ENCODE measurements at places on chromosomes 1 and 21.

- no peak for DNase-seq
Measured at GRCh38 chr1:92310185-92310597, 11.3 kb downstream of the RPAP2 start.

- DNase-seq = peak; percentile 23
Measured at GRCh38 chr1:234608911-234609690, 877 bp downstream of the IRF2BP2 start.

GRCh38 chr21:38839328-38840286 lies 33.9 kb downstream of the ETS2 start:
- no peak for DNase-seq

DNA sequence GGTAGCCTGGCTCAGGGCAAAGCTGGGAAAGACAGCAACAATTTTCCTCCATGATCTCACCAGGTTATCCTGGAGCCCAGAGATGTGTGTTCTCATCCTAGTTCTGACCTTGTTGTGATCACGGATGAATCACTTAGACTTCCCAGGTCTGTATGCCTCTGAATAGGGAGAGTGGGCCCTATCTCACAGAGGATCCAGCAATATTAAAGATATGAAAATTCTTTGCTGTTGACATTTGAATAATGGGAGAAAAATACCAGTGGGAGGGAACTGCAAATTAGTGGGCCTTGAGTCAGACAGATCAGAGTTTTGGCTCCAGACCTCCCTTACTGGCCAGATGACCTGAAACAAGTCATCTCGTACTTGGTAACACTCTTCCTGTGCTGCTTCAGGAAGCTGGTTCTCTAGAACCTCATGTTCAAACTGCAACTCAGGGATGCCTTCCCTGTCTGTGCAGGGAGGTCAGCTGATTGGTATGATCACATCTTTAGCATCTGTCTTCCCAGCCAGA lies 32.8 kb upstream of the RNF19B start:
- no peak for DNase-seq

DNA sequence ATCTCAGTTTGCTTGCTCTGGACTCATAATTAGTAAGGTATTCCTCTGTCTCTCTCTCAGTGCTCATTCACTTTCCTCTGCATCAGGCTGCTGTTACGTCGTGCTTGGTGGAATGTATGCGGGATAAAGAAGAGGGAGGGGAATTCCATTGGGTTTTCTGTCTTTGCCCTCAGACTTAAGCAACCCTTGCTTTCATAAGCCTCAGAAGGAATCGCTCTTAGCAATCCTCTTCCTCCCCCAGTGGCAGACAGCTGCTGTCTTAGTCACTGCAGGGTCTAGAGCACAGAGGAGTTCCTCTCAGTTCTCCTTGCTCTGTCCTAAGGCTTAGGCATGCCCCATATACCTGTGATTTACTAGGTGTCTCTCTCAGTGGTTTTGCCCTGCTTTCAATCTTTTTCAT lies 19.1 kb upstream of the NTMT2 start:
- no peak for DNase-seq

GRCh38 chr1:14437417-14437918 lies 161.0 kb upstream of the KAZN start:
- DNase-seq = no peak

DNA sequence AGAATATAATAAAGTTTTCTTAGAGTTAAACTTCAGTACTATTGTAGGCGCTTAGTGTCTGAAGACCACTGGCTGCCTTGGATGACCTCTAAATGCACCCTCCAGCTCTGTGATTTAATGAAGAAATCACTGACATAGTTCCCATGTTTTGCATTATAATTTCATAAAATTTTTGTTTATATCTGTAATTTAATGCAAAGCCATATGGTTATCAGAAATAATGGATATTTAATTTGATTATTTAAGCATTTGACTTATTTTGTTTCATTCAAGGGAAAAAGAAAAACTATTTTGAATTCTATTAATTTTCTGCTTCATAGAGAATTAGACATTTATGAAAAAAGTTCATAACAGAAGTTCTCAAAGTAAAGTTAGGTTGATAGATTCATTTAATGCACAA lies 18.6 kb downstream of the CRB1 start:
- DNase-seq = no peak

GRCh38 chr1:206890125-206891060 lies 6.8 kb upstream of the IL24 start:
- no peak for DNase-seq

GRCh38 chr21:35743571-35743970 lies 316.8 kb downstream of the SETD4 start:
- DNase-seq = no peak

DNA sequence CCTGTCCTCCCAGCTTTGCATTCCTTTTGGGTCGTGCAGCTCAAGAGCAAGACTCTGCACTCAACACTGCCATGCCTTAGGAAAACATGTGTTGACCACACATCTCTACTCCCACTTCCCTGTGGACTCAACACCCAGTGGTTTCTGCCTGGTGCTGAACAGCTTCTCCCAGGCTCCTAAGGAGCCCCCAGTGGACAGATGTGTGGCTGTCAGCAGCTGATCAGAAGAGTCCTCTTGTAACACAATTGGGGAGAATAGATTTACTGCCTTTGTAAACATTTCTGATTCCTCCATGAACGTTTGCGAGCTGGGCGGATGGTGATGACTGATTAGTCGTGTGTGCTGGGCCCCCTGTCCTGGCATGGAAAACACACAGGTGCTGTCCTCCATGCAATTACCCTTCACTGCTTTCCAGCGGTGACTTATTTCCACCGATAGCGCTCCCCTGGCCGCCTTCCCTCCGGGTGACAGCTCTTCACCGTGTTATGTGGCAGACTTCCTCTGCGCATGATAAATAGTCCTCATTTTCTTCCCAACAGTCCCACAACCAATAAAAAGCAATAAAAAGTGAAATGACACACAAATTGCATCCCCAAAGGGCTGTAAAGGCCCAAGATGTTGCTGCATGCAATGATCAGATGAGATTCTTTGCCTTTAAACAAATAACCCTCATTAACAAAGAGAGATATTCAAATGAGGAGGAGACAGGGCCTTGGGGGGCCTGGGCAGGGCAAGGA lies 249.4 kb upstream of the AJAP1 start:
- DNase-seq = no peak

DNA sequence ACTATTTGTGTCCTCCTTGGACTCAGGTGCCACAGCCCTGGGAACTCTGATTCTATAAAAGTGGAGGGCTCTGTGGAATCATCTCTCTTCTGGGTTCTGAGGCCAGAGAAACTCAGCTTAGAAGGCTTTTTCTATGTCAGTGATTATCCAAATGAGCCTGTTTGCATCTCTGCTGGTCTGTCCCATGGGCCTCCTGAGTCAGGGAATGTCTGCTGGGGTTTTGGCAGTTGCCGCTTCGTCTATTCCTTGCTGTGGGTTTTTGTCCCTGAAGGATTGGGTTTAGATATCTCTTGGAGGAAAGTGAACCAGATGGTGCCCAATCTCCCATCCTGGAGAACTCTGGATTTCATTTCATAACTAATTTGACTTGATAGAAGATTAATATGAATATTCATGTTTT lies 297.6 kb downstream of the HHAT start:
- peak; percentile 6 for DNase-seq

DNA sequence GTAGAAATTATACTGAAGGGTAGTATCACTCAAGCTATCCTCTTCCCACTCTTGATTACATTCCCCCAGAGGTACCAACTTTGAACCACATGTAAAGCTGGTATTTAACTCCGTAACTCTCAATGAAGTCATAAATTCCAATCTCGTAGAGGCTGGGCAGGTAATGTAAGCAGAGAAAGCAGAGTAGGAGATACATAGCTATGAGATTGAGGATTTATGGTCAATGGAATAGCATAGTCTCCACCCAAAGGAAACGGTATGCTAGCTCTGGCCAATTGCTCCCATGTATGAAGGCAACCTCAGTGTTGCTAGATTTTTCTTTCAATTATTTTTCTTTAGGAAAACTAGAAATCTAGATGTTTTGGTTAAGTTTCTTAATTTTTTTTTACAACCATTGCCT lies 163.1 kb upstream of the NRIP1 start:
- DNase-seq = no peak

GRCh38 chr1:58781541-58782177 lies 2.2 kb downstream of the JUN start:
- DNase-seq = peak; percentile 72

DNA sequence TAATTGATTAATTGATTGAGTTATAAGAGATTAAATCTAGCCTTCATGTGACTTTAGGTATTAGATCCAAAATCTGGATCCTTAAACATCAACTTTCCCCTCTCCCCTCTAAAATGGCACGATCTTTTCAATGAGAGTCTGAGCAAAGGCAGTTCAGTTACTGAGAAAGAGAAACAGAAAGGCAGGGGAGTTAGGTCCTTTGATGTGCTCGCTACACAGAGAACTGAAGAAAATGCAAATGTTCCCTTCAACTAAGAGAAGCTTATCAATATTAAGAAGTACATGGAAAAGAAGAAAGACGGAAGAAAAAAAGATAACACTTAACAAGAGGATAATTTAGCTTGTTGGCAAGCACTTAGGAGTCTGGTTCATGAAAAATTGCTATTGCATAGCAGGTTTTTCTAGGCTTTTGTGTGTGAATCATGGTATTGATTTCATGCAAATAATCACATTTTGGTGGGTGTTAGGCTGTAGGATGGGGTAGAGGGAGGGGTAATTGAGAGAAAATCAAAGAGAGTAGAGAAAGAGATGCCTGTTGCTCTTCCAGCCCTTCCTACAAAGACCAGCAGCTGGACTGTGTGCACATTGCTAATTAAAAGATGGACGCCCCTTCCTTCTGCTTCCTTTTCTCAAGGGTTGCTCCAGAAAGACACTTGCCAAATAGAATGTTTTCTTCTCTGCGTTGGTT lies 307.6 kb upstream of the PLXNA2 start:
- no peak for DNase-seq

- DNase-seq = no peak
Measured at GRCh38 chr1:181893937-181894336, 167.6 kb downstream of the ZNF648 start.

- DNase-seq = no peak
Measured at GRCh38 chr1:240497908-240498307, 114.0 kb downstream of the GREM2 start.

DNA sequence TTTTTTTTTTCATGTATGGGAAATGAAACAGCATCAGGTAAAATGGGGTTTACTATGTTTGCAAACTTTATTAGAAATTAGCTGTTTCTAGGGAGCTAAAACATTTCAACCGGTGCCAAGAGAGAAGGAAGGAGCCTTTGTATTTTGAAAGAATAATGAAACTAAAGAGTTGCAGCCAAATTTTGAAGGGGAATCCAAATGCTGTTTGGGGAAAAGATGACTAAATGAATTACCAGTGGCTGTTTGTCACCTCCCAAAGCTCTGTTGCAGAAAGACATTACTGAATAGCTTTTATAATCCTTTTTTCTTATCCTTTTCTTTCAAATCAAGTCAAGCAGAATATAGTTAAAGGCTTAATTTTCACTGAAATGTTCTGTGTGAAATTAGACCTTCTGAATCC lies 591.3 kb upstream of the ADGRL2 start:
- DNase-seq = no peak

DNA sequence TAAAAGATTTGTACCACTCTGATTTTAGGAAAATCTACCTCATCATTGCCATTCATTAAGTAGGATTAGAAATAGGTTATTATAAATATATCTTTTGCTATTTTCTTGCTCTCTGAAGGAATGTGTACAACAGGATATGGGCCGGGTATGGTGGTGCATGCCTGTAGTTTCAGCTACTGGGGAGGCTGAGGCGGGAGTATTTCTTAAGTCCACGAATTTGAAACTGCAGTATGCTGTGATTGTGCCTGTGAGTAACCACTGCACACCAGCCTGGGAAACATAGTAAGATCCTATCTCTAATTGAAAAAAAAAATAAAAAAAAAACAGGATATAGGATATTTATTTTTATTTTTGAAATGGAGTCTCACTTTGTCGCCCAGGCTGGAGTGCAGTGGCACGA lies 50.0 kb downstream of the CLIC4 start:
- no peak for DNase-seq

- no peak for DNase-seq
Measured at GRCh38 chr1:235297579-235297978, 30.4 kb downstream of the ARID4B start.

DNA sequence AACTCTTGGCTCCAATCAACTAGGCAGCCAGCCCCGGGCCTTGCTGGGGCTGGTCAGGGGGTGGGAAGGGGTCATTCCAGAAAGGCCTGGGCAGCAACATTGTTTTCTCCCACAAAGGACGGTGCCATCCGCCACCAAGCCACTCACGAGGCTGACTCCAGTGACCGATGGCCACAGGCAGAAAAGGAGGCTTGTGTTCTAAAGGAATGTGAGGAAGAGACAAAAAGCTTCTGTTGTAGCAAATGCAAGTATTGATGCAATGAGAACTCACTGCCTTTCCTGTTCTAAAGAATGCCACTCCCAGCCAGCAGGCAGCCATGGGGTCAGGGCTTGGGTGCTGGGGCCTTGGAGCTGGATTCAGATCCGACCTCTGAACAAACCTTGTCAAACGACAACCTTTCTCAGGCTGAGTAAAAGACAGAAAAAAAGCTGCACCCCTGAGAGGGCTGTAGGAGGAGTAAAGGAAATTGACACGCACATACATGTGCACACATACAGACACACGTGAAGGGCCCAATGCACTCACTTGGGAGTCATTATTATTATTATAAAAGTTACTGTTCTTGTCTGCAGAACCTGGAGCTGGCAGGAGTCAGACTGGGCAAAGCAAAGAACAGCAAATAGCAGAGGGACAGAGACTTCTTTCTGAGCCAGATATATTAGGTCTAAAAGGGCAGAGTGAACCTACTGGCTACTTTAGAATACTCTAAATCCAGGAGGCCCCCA lies 13.9 kb upstream of the PRMT2 start:
- DNase-seq = no peak

GRCh38 chr1:221045842-221046831 lies 166.9 kb downstream of the HLX start:
- no peak for DNase-seq

GRCh38 chr1:74690364-74690696 lies 16.7 kb upstream of the ERICH3 start:
- DNase-seq = no peak

DNA sequence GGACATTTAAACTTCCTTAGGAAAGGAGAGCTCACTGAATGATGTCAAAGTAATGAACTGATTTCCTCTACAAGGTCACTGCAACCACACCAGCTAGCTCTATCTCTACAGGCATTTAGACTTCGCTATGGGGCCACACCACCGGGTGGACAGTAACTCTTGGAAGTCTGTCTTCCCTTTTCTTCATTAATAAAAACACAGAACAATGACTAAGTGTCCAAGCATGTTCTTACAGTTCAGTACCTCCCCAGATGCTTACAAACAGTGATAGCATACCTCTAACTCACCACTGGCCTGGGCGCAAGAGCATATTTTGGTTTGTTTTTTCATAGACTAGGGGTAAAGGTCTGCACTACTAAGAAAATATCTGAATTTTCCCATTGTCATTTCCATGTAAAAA lies 54.6 kb downstream of the SIM2 start:
- no peak for DNase-seq

- DNase-seq = no peak
Measured at GRCh38 chr1:38990386-38990737, 714 bp upstream of the AKIRIN1 start.

Data from NCI-H524 (cell line).